ENCODE measurements at places on chromosomes 12 and 14. TPM values are rescaled to one million over a fixed set of nuclear protein-coding genes. Genes with fewer than 3 reads are reported as not detected.

The LPAR5 gene
- 18.9 TPM for total RNA-seq

The CCND2 gene
- total RNA-seq: 48.9 TPM

The ZDHHC22 gene
- total RNA-seq: not detected

The CLEC4E gene
- not detected for total RNA-seq

The ARMH4 gene
- total RNA-seq: 0.72 TPM

The CAMKK2 gene
- 17.5 TPM for total RNA-seq

The CCDC175 gene
- total RNA-seq: not detected

The LALBA gene
- not detected for total RNA-seq

The ADIPOR2 gene
- total RNA-seq: 50.5 TPM

The CHST11 gene
- total RNA-seq: 7.3 TPM

The EXOC5 gene
- total RNA-seq: 43.6 TPM

The GDF3 gene
- not detected for total RNA-seq

The SLC17A8 gene
- total RNA-seq: not detected

The CLEC7A gene
- 22.3 TPM for total RNA-seq

The PPP1CC gene
- 109 TPM for total RNA-seq

The RFX4 gene
- not detected for total RNA-seq

The ASB2 gene
- 1.00 TPM for total RNA-seq

The RHOJ gene
- total RNA-seq: 2.0 TPM

The ZNF839 gene
- total RNA-seq: 6.1 TPM

DNA sequence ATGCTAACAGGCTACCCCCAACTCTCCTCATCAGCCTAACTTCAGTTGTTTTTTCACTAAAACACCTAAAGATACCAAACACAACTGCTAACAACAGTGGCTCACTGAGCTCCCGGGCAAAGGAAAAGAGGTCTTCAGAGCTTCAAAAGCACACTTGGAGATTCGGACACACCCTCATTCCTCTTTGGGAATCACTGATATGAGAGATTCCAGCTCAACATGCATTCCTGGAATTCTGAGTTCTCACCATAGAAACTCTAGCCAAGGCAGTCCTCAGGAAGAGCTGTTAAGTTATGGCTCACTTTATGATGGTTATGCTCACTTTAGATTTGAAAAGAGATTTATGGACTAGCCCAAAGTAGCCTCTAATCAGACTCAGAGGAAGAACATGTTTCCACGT, 40.1 kb downstream of the STXBP6 start:
- ATAC-seq: no peak

GRCh38 chr14:99357916-99358390, 86.0 kb upstream of the BCL11B start:
- ATAC-seq: no peak

DNA sequence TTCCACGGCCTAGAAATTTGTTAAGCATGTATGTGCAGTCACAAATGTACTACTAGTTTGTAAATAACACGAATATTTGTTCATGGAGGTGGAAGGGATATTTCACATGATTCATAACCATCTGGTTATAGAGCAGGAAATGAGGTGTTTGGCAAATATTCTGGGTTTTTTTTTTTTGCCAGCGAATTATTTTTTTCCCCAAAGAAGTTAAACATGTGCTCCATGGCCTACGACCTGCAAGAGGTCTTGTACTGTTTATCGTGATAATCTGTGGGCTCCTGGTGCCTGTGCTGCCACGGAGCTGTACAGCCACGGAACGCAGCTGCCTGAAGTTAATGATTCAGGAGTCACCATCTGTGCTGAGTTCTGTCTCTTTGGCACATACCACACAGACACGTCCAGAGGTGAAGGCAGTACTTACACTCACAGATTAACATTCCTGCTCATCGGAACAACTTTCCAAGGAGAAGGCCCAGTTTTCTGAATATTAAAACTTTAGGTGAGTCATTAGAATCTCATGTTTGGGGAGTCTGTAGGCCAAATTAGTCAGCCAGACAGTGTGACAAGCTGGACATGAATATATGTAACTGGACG, 156.3 kb downstream of the TMX1 start:
- peak; percentile 30 for ATAC-seq

- ATAC-seq: no peak
These were observed 139.3 kb upstream of the LMNTD1 start for GRCh38 chr12:25692115-25693035.

DNA sequence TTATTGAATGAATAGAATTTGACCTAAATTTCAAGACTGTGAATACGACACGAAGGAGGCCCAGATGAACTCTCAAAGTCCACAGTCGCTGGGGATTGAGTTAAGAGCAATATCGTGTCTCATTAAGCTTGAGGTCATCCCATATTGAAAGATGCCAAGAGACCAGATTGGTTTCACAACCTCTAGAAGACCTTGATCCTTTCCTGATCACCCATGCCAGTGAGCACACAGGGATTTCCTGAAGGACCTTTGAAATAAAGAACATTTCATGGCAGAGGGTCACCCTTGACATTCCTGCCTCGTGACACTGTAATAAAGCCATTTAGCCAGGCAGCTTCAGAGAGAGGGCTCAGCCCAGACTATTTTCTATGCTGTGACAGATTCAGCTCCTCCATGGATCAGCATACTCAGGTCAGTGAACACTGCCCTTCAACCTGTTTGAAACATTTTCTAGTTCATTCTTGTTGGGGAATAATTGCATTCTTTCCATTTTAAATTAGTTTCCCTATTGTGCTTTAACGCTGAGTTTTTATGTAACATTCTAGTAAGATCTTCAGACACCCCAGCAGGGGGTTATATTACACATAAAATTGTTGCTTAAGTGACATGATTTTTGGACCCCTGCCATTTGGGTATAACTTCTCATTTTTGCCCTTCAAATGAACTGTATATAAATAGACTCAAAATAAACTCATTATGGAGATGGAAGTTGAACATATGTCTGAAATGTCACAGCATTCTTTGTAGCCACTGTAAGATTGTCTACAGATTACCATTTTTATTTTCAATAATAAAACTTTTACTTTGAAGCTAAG, 213.2 kb downstream of the C12orf50 start:
- ATAC-seq: no peak

DNA sequence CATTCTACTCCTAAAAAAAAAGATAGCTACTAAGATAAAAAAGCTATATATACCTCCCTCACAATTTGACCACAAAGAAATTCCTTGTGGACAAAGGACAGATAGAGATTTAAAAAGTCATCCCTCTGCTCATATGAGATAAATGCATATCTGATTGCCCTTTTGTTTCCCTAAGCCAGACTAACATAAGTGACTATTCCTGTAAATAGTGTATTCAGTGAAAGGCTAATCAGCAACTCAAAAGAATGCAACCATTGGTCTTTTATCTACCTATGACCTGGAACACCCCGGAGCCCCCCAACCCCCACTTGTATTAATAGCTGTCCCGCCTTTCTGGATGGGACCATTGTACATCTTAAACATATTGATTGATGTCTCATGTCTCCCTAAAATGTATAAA, 6.3 kb upstream of the TMPO start:
- no peak for ATAC-seq

GRCh38 chr12:126139355-126139754, 1074.1 kb downstream of the AACS start:
- no peak for ATAC-seq

- no peak for ATAC-seq
These were observed 626.6 kb downstream of the DIO2 start for GRCh38 chr14:79584679-79585078.

DNA sequence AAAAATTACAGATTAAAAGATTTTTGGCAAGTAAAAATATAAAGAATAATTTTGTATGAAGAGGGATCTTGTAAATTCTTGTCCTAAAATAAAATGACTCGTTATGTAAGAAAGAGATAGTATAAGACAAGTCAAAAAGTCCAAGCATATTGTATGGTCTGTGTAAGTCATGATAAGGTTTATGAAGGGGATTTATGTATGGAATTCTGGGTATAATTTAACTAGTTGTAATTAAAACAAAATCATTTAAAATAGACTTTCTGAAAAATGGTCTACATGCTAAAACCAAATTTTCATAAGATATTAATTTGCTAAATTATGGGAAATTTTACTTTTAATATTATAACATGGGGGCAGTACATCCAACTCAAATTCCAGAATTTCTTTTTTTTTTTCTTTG, 17.6 kb upstream of the PEX5 start:
- ATAC-seq: no peak

- peak; percentile 38 for ATAC-seq
These were observed 130.9 kb downstream of the SAMD4A start for GRCh38 chr14:54697803-54698202.

DNA sequence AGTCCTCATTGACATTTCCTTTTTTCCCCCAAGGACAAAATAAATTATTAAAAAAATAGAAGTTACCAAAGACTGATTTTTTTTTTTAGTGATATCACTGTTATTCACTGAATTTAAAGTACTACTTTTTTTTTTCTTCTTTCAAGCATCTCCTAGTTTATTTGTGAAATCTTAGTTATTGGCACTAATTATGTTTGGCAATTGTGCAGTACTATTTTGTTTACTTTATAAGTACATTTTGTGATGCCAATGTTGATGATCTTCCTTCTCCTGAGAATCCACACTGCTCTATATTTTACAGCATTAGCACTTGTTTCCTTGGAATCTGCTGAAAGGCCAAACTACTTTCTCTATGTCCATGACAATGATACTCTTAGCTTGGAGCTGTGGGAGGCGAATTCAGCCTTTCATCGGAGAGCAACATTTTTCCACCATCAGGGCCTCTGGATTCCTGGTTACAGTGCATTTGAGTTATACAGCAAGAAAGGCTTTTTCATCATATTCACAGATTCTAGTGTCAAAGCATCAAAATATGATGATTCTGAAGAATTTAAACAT, 123.8 kb upstream of the PTPRQ start:
- ATAC-seq: no peak

DNA sequence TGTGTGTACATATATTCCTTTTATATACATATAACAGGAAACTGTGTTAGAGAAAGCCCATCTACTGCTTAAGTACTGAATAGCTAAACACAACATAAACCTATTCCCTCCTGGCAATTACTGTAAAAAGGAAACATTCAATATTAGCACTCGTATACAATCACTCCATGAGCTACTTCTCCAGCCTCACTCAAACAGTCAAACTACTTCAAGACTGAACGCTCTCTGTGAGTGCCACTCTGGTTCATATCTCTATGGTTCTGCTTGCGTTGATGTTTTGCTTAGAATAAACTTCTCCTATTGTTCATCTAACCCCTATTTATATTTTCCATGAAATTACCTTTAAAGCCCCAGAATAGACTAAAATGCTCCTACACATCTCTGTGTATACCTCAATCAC, 243.7 kb downstream of the MED13L start:
- no peak for ATAC-seq

DNA sequence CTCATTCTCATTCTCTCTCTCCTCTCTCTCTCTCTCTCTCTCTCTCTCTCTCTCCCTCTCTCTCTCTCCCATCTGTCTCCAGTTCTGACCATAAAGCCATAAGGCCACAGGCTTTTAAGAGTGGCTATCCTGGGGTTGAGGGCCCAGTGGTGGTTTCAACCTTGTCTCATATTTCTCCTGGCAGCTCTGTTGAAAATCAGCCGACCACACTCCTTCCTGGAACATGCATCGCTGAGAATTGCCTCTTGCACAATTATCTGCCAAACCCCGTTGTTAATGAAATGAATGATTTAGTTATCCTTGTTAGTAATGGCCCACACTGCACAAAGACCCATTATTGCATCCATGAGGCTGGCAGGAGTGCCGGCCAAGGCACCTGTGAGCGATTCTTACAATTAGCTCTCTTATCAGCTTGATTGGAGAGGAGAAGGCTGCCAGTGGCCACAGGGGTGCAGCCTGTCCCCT, 30.4 kb upstream of the KCNA5 start:
- no peak for ATAC-seq

DNA sequence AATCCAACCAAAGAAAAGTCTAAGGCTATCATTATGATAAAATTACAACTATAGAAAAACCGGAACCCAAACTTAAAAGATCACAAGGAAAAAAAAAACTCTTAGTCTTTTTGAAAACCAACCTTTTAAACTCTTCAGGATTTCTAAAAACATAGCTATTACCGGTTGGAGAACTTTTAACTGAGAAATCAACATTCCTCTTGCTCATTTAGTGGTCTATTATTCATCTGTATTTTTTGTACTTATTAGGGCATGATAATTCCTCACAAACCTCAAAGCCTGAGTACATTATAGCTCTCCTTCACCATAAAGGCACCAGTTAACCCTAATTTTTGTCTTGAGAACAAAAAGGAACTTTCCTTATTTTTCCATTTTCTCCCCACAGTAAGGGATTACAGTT, 10.4 kb downstream of the LUM start:
- no peak for ATAC-seq

DNA sequence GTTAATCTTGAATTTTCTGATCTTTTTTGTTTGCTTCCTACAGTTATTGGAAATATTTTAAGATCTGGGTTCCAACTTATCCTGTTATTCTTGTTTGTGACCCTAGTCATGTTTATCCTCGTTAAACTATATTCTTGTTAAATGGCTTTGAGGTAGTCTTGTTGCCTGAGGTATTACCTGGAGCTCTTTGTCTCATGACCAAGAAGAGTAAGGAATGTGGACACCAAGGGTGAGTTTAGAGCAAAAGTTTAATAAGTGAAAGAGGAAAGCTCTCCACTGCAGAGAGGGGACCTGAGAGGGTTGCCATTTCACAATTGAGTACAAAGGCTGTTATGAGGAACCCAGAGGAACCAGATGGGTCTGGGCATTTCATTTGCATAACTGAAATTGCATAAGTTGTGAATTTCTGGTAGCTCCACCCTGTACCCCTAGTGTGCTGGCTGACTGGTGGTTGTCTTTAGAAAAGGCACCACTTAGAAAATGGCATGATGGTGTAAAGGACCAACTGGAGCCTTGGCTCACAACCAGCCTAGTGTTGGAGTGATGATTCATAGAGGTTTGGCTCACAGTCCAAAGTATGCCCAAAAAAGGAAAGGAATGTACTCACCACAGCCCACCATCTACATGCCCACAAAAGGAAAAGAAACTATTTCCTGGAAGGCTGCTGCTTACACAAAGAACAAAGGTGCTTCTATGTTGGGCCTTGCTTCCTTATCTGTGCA, 36.7 kb upstream of the RESF1 start:
- peak; percentile 54 for ATAC-seq

DNA sequence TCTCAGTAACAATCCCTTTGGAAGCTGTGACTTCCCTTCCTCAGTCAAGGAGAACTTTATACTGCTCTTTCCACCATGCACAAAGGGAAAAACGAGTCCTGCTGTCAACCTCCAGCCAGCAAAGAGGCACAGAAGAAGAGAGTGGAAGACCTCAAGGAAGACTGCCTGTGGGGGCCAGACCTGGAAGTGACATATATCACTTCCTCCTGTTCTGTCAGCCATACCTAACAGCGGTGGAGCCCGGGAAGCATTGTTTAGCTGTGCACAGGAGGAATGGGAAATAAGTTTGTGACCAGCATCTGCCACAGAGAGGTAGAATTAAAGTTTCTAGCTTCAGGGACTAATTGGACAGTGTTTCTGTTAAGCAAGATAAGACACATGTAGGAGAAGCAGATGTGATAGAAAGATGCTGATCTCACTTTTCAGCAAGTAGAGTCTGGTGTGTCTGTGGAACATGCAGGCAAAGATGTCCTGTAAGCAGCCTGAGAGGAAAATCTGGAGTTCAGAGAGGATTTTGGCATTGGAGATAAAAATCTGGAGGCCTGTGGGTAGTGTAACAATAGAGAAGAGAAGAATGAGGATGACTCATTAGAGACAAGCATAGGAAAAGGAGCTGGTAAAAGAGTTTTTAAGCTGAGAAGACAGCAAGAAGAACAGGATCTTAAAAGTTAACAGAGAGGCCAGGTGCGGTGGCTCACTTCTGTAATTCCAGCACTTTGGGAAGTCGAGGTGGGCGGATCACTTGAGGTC, 141.6 kb upstream of the CPSF6 start:
- ATAC-seq: peak; percentile 65

- ATAC-seq: no peak
These were observed 94.3 kb downstream of the RIN3 start for GRCh38 chr14:92607702-92608429.

GRCh38 chr12:64796205-64796845, 28.1 kb upstream of the TBC1D30 start:
- ATAC-seq: peak; percentile 96

All from esophagus mucosa (tissue), 1 donor.